Stimulated activated CD4-positive, alpha-beta T cell treated with anti-CD3 and anti-CD28 coated beads, Interleukin-4, amount 100 ng/mL, for 1 hour (primary cell): ENCODE measurements at places on chromosomes 7 and 10.

- DNase-seq = no peak
Measured at GRCh38 chr7:1695800-1696454, 25.9 kb downstream of the ELFN1 start.

GRCh38 chr10:79417731-79418130 is 27.7 kb downstream of the ZCCHC24 start:
- DNase-seq = no peak

- DNase-seq = no peak
Measured at GRCh38 chr7:102942181-102942866, 29.5 kb downstream of the LRRC17 start.

DNA sequence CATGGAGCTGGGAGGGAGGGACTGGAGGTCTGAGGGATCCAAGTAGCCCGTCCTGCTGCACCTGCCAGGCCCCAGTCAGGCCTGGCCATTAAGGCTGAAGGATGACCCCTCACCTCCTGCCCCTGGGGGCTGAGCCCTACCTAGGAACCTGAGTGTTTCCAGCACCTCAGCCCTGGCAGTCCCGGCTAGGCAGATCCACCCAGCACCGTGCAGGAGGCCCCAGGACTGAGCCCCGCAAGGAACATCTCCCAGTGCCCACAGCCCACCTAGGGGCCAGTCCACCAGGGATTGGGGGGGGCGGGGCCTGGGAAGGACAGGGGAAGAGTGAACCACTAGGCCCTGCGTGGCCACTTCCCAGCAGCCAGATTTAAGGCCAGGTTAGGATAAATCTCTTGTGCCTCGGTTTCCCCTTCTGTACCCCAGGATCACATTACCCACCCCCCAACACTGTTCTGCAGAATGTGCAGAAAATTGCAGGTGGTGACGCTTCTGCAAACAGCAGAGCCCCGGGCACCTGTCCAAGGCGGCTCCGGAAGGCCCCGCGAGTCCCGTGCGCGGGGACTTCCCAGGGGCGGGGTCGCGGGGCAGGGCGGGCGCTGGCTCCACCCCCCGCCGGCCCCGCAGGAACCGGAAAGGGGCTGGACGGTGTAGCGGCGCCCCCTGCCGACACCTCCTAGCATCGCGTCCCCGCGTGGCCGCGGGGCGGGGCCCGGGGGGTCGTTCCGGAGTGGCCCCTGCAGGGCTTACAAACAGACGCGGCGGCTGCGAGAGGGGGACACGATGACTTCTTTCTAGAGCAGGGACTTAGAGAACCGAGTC is 55.9 kb downstream of the PWWP2B start:
- peak; percentile 91 for DNase-seq

DNA sequence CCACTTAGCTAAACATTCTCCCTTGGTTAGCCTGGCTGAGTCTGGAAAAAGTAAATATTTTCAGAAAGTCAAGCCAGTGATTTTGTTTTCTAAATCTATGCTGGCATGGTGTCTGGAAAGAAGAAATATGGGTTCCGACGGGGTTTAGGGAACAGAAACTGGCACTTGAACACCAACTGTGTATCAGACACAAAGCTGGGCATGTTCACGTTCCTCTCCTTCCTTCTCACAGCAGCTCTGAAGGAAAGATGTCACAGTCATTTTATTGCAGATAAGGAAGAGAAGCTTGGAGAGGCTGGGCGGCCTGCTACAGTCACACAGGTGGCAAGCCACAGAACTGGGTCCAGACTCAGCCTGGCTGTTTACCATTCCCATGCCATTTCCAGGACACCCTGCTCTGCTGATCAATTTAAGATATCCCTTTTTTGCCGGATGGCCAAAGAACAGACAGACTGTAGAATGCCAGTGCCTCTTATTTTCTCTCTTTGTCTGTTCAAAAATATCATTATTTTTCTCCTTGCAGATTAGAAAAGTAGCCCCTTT is 118.8 kb downstream of the HERPUD2 start:
- no peak for DNase-seq

DNA sequence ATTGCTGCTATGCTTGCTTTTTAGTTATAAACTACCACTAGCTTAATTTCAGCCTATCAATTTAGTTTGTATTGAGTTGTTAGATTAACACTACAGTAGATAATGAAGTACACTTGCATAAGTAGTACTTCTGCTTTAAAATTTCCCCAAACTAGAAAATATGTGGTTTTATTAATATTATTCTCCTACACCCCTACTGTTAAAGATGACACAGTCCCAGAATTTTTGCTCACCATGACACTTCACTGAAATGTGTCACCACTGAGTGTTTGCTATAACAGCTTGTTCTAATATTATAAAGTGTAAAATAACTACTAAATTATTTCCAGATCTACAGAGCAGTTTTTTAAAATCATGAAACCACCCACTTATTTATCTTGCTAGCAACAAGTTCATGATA is 31.6 kb downstream of the RHEB start:
- DNase-seq = no peak

GRCh38 chr7:57367171-57367570 is 82.8 kb upstream of the ZNF716 start:
- DNase-seq = no peak

GRCh38 chr7:38699471-38699870 is 68.3 kb upstream of the AMPH start:
- DNase-seq = no peak
